Fibroblast of skin of right biceps (primary cell): ENCODE measurements at places on chromosomes 13 and 19.
A peak's percentile ranks its signal among the peaks of the same experiment; 100 is the strongest.

DNA sequence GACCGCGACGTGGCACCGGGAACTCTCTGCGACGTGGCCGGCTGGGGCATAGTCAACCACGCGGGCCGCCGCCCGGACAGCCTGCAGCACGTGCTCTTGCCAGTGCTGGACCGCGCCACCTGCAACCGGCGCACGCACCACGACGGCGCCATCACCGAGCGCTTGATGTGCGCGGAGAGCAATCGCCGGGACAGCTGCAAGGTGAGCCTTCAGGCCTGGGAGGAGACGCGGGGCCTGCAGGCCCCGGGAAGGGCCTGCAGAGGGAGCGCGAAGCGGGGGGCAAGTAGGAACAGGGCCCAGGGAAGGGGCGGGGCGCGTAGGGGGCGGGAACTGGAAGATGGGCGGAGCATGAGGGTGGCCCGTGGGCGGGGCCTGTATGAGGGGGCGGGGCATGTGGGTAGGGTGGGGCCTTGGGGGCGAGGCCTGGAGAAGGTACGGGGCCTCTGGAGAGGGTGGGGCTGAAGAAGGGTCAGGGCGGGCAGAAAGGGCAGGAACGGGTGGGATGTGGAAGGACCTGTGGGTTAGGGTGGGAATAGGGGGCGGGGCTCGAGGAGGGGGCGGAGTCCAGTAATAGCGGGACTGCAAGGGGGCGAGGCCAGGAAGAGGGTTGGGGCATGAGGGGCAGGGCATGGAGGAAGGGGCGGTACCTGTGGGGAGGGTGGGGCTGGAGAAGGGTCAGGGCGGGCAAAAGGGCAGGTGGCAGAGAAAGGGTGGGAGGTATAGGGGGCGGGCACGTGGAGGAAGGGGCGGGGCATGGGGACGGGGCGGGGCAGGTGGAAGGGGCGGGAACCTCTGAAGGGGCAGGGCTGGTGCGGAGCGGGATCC, 2.5 kb downstream of the CFD start:
- peak; percentile 29 for DNase-seq

DNA sequence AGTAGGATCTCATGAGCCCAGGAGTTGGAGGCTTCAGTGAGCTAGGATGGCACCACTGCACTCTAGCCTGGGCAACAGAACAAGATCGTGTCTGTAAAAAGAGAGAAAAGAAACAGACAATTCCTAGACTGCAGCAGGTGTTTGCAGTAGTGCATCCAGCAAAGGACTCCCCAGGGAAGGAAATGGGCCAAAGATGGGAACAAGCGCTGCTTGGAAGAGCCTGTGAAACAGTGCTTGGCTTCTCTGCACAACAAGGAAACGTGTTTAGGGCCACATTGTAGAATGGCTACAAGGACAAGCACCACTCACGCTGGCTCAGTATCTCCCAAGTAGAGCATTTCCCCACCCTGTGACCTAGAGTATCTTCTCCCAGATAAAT, 35.5 kb upstream of the LDLR start:
- no peak for DNase-seq

DNA sequence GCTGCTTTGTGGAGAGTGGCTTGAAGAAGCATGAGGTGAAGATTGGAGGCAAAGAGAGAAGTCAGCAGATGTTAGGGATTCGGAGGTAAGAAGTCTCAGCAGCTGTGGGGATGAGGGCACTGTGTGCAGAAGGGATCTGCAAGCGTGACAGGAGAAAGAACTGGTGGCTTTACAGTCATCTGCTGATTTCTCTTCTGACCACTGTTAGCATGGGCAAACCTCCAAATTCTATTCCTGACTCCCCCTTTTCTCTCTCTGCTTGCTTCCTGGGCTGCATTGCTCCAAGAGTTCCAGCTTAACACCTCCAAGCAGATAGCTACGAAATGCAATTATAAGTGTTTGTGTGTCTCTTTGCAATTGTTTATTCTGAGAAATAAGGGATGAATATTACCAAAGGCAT, 159.6 kb downstream of the GGACT start:
- peak; percentile 9 for DNase-seq

DNA sequence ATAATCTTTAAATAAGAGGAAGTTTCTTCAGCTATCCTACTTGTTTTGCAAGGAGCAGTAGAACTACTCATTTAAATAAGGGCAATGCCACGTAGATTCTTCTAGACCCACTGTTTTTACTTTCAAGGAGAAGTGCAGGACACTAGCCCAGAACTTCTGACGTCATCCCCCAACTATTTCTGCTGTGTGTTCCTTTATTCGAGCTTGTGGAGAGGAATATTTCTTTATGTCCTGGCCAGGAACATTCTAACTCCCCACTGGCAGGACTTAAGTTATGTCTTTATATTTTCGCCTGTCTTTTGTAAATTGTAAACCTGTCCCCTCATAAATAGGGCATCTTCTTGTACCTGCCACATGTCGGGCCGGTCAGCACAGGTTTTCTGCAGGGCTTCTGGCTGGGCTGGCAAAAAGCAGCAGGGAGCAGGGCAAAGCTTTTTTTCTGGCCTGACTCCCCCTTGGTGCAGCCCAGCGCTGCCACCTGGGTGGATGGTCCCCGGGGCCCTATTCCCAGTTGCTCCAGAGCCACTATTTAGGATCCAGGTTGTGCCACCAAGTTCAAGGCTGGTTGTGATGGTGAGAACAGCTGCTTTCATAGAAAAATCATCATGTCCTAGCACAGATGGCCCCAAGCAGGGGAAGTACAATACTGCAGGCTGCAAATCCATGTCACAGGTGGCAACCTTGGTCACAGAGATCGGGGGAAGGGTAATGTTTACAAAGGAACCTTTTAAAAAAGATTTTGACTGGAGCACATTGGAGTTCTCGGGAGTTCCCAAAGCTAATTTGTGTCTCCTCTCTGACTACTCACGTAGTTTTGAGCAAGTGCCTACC, 1.8 kb downstream of the MBNL2 start:
- DNase-seq = peak; percentile 95

- DNase-seq = no peak
These were observed 636 bp upstream of the FOXO1 start for GRCh38 chr13:40666933-40667621.

- DNase-seq = no peak
These were observed 5.4 kb downstream of the DIAPH3 start for GRCh38 chr13:60158321-60158801.

GRCh38 chr19:7911508-7912143, 3.0 kb upstream of the TGFBR3L start:
- no peak for DNase-seq

DNA sequence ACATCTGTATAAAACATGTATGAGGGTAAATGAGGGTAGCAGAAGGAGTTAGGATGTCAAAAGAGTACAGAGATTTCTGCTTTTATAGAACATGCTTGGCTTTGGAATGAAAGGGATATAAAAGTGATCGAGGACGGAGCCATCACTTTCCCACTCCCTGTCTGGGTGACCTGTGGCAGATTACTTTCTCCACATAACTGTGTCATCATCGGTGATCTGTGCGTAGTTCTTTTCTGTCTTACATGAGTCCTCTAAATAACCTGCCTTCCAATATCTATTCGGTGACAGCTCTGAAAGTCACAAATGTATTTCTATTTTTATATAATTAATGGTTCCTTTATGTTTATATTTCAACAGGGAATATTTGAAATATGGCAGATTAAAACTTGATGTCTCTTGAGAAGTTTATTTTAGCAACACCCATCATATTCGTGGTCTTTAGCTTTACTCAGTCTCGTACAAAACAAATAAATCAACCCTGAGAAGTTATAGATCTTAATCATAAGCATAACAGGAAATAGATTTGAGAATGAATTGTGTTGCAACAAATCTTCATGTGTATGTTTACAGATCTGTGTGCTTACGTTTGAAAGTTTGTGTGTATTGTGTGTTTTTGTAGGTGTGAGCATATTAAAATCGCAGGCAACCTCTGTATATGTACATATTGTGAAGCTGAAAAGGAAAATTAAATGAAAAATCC, 1094.3 kb downstream of the EFNB2 start:
- DNase-seq = peak; percentile 49

DNA sequence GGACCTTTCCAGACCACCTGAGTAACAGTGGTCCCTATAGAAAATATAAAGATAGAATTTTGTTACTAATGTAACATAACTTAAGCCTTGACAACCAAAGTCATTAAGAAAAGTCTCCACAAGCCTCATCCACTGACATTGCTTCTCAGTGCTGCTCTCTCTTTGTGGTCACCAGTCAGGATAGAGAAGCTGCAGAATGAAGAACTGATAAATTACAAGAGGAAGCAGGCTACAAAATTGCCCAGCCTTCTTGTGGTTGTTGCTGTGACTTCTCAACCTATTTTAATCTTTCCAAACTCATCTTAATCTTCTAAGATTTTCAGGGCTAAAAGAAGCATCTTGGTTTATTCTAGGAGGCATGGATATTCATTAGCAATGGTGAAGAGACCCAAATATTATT, 343.8 kb downstream of the MZT1 start:
- DNase-seq = no peak

- DNase-seq = no peak
These were observed 20.5 kb downstream of the PPP5C start for GRCh38 chr19:46367426-46367825.

GRCh38 chr13:46951516-46951915, 54.7 kb upstream of the HTR2A start:
- peak; percentile 35 for DNase-seq

- DNase-seq = no peak
These were observed 1.2 kb downstream of the ZFP36 start for GRCh38 chr19:39407660-39408391.

DNA sequence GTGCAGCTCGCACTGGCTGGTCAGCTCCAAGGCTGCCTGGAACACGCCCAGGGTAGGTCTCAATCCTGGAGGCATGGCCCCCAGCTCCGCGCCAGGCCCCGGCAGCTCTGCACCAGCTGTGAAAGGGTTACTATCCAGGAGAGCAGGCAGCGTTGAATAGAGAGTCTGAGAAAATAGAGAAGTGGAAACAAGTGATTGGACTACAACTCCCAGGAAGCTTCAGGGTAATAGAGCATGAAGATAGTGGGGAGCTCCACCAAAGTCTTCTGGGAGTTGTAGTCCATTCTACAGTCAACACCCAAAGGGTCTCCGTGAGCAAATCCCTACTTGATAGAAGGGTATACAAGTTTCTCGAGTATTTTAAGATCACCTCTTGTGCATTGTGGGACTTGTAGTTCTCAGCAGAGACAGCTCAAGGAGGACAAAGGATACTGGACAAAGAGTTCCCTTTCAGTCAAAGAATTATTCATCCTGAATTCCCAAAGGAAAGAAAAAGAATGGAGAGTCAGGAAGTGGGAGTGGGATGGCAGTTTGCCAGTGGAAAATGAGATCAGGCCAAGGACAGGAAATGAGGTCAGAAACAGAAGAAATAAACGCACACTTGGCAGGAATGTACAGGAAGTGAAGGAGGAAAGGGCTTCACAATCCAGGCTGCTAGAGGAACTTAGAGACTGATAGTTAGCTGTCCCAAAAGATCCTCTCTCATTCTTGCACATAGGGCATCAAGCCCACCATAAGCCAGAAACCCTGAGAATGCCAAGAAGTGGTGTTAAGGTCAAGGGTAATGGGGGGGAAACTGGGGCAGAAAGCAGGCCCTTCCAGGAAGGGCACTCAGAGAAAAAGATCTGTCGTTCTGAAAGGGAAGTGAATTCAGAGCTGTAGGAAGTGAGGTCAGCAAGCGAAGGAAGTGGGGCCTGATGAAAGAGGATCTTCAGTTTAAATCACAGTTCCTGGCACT, 5.5 kb upstream of the MAMSTR start:
- DNase-seq = peak; percentile 97

DNA sequence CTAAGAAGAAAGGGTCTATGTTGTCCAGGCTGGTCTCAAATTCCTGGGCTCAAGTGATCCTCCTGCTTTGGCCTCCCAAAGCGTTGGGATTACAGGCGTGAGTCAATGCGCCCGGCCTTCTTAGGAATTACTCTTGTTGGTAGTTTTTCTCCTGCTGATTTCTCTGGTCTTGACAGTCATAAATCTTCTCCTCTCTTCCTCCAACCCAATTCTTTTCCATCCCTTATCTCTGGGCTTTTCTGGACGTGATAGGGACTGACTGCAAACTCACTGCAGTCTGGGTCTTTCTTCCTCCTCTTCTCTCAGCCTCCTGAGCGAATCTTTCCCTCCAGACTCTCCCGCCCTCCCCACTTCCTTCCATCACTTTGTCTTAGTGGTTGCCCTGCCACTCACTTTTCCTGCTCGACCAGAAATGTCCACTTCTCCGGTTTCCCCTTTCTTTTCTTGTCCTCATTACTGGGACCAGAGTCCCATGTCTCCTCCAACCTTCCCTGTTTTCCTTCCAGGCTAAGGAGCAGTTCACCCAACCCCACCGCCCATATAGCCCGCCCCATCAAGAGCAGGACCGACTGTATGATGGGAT, 21.9 kb upstream of the TIMM44 start:
- no peak for DNase-seq

- DNase-seq = no peak
These were observed 1.1 kb downstream of the PDE4A start for GRCh38 chr19:10421240-10422045.

DNA sequence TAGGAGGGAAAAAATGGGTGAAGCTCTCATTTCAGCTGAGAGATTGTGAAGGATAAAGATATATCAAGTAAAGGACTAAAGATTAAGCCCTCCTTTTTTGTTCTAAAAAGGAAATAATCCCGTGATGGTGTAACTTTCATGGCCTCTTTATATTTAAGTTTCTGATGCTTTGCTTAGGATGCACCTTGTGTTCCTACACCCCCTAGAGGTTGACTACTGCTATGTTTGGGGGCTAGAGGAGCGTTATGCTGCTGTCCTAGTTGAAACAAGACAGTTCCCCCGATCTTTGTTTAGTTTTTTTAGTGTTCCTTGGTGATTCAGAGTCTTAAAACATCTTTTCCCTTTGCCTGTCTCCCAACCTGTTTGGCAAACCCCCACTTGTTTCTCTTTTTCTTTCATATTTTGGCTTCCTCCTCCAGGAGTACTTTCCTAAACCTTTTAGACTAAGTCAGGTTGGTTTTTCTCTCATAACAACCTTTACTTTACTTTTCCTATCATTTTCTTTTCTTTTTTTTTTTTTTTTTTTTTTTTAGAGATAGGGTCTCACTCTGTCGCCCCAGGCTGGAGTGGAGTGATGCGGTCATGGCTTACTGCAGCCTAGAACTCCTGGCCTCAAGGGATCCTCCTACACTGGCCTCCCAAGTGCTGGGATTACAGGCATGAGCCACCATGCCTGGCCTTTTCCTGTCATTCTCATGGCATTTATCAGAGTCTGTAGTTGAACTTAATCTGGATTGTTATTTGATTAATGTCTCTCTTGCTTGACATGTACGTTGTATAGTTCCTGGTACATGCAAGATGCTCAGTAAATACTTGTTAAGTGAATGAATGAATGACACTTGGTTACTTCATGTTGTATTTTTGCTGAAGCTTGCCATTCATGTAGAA, 2.8 kb downstream of the UBA2 start:
- peak; percentile 59 for DNase-seq

- no peak for DNase-seq
These were observed 894.4 kb upstream of the PCDH9 start for GRCh38 chr13:68124437-68125086.

- DNase-seq = no peak
These were observed 16.9 kb downstream of the TGDS start for GRCh38 chr13:94579063-94579462.
